GF-D8 (cell line): ENCODE measurements at places on chromosomes 11 and 22.

DNA sequence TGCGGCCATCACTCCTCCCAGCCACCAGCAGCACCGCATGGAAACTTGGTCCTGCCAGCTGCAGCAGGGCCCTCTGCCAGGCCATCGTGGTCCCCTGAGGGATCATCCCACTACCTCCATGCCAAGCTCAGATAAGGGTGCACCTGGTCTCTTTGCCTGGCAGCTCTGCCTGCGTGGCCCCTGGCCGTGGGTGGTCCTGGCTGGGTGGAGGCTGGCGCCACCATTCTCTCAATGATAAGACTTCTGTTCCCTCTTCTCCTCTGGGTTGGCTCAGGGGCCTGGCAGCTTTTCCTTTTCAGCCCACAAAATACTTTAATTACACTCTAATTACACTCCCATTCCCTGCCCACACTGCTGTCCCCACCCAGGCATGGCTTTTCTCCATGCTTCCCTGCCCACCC is 26.8 kb upstream of the TSKU start:
- no peak for DNase-seq

- no peak for DNase-seq
Measured at GRCh38 chr11:101262995-101263394, 133.4 kb upstream of the PGR start.

GRCh38 chr11:15258433-15259165 is 143.9 kb downstream of the INSC start:
- DNase-seq = no peak

GRCh38 chr11:86558207-86558606 is 114.2 kb downstream of the ME3 start:
- DNase-seq = no peak

DNA sequence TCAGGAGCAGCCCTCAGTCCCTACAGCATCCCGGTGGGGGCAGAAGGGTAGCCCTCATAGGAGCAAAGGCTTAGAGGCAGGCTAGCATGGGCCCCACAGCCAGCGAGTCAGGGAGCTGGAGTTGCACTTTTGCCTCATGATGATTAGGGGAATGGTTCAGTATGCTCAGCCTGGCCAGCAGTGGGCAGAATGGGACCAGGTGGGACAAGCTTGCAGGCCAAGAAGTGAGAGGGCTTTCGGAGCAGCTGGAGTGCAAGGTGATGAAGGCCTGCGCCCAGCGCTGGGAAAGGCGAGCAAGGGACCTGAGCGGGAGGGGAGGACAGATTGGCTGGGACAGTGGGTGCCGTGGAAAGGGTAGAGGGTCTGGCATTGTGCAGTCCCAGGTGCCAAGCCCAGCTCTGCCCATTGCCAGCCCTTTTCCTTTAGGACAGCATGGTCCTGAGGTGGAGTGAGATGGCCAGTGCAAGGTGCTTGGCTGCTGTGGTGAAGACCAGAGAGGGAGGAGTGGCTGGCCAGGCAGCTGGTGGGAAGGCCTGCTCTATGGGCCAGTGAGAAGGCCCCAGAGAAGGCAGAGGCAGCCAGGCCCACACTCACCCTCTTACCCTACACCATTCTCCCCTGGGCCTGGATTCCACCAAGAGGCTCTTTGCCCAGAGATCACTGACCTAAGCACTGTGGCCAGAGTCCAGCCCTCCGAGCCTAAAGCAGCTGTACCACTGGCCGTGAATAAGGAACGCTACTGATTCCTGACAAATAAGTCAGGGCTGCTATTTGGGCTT is 47.9 kb upstream of the SUSD2 start:
- DNase-seq = no peak

DNA sequence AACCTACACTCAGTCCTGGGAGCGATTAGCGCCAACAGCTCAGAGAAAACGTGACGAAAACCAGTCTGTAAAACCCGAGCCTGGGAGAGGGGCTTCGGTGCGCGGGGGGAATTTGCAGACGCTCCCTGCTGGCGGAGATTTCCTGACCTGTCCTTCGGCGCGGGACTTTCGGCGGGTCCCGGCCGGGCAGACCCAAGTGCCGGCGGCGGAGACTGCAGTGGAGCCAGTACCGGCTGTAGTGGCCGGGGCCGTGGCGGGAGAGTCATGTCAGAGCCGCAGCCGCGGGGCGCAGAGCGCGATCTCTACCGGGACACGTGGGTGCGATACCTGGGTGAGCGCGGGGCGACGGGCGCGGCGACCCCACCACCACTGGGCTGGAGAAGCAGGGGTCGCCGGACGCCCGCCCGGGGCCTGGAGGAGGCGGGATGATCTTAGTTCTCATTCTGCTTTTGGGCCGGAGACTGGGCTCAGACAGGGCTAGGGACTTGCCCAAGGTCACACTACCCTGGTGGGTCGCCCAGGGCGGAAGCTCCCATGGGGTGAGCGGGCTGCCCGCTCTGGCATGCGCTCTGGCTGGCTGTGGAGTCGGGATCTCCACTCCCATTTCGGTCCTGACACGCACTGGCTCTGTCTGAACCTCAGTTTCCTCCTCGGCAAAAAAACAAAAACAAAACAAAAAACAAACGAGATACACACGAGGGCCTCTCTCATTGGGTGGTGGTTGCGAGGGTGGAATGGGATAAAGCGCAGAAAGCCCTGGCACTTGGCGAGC is at the start of gene MTFP1:
Gene MTFP1 (plus strand): TSS at position 153 of the 772 bp plus-strand sequence. CDS start 112 bp downstream, at position 265.
- peak; percentile 67 for DNase-seq

DNA sequence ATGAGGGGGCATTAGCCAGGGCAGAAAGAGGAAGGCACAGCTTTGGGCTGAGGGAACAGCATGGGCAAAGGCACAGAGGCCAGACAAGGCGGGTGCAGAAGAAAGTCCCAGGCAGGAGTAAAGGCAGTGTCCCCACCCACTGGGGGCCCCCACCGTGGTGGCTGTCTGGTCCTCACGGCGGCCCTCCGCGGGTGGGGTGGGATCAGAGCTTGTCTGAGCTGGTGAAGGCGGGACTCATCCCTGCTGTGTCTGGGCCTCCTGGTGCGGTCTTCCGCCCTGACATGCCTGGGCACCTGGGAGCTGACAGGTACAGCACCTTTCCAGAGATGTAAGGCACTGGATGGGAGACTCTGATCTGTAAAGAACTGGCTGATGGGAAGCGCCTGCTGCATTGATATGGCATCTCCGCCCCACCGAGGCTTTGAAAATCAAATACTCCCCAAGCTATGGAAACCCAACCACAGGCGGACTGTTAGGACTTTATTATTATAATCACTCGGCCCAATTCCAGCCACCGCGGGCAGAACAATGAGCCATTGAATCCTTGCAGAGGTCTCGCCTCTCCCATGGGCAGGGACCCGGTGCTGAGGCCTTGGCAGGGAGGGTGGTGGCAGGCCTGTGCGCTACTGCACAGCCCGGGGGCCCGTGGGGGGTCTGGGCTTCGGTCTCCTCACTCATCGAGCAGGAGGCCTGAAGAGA is 14.2 kb upstream of the GNB1L start:
- no peak for DNase-seq
